Renal pelvis (tissue), 12 donors: ENCODE measurements at places on chromosomes 3 and 15. TPM values are rescaled to one million over a fixed set of nuclear protein-coding genes. Genes with fewer than 3 reads are reported as not detected.

MYO1E gene
- 162 TPM for polyA plus RNA-seq

VIPR1 gene
- polyA plus RNA-seq, result 1.5 TPM

NOX5 gene
- polyA plus RNA-seq, result 0.78 TPM

TRPM1 gene
- polyA plus RNA-seq, result 0.09 TPM

GPX1 gene
- 184 TPM for polyA plus RNA-seq

ATP8B4 gene
- polyA plus RNA-seq, result 2.3 TPM

IQCF5 gene
- not detected for polyA plus RNA-seq

ERICH6 gene
- polyA plus RNA-seq, result 1.00 TPM

ACTC1 gene
- polyA plus RNA-seq, result 1.1 TPM

SLC22A13 gene
- polyA plus RNA-seq, result 4.8 TPM

TMEM207 gene
- 20.3 TPM for polyA plus RNA-seq

TLR9 gene
- 0.36 TPM for polyA plus RNA-seq

ESYT3 gene
- polyA plus RNA-seq, result 2.5 TPM

CNTN4 gene
- polyA plus RNA-seq, result 29.7 TPM

SHC4 gene
- polyA plus RNA-seq, result 1.8 TPM

HHLA2 gene
- 16.5 TPM for polyA plus RNA-seq

GXYLT2 gene
- polyA plus RNA-seq, result 11.3 TPM

OXTR gene
- 1.3 TPM for polyA plus RNA-seq

TGM5 gene
- not detected for polyA plus RNA-seq

RFT1 gene
- polyA plus RNA-seq, result 25.9 TPM

PRSS50 gene
- 5.1 TPM for polyA plus RNA-seq

DGKG gene
- polyA plus RNA-seq, result 0.95 TPM

FBXW12 gene
- polyA plus RNA-seq, result 0.34 TPM

FES gene
- polyA plus RNA-seq, result 17.3 TPM

CDHR4 gene
- polyA plus RNA-seq, result not detected

C3orf20 gene
- 0.19 TPM for polyA plus RNA-seq

BUB1B gene
- 29.3 TPM for polyA plus RNA-seq

AMT gene
- 43.4 TPM for polyA plus RNA-seq

COMMD4 gene
- 112 TPM for polyA plus RNA-seq

TIMP4 gene
- polyA plus RNA-seq, result 1.1 TPM

RTP4 gene
- 0.37 TPM for polyA plus RNA-seq

AGBL1 gene
- 0.14 TPM for polyA plus RNA-seq

STXBP5L gene
- 0.15 TPM for polyA plus RNA-seq

SLC9A9 gene
- 5.3 TPM for polyA plus RNA-seq

NDUFB4 gene
- 186 TPM for polyA plus RNA-seq

GOLGA8S gene
- 0.95 TPM for polyA plus RNA-seq

GP9 gene
- 2.2 TPM for polyA plus RNA-seq

DAZL gene
- polyA plus RNA-seq, result not detected

FAM3D gene
- polyA plus RNA-seq, result 2.5 TPM
